ENCODE measurements at places on chromosomes 5 and 9. TPM values are rescaled to one million over a fixed set of nuclear protein-coding genes. Genes with fewer than 3 reads are reported as not detected.

DNA sequence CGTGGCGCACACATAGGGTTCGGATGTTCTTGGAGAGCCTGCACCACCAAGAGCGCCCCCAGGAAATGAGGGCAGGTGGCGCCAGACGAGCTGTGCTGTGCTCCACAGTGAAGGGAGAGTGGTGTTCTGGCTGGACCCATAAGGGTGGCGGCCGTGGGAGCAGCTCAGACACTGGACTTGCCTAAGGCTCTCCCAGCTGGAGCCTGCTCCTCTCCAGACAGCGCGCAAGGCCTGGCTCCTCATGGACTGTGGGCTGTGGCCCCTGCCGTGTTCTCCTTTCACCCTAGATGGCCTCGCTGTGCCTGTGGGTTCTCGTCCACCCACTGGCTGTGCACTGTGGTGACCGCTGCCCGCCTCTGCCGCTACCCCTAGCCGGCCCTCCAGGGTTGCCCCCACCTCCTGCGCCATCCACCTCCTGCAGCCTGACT, 92.9 kb downstream of the EHMT1 start:
- no peak for DNase-seq

DNA sequence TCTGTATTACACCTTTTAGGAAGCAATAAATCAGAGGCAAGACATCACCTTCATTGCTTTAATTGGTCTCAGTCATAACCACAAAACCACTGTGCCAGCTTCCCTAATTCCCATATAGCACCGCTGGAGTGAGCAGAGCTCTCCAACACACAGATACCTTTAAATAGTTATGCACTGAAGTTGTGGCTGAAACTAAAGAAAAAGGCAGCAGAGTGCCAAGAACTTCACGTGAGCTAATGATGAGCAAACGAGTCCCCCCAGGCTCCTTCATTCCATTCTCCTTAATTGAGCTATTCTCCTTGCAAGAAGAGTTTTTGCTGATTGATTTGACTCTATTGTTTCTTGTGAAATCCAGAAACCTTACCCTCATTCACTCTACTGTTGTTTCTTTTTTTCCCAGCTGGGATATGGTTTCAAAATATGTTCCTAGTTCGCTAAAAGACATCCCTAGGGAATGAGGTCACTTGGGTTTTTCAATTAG, 501.5 kb downstream of the SPATA31D1 start:
- no peak for DNase-seq

GRCh38 chr5:55668356-55668755, 43.8 kb downstream of the SLC38A9 start:
- no peak for DNase-seq

DNA sequence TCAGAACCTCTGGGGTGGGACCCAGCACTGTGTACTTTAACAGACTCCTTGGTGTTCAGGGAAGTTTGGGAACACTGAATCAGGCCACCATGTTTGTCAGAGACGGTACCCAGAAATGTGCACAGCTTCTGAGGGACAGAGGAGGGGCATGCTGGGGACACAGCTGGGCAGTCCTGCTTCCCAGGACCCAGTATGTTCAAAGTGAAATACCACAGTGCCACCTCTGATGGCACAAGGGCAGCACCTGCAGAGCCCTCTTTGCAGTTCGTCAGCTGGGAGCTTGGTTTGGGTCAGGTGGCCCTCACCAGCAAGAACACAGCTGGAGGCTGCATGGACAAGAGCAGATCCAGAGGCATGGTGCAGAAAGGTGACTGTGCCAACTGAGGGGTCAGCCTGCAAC, 51.2 kb downstream of the NDST1 start:
- no peak for DNase-seq

The PPIP5K2 gene
- total RNA-seq: 31.1 TPM
